ENCODE measurements at places on chromosomes 2 and 18. TPM values are rescaled to one million over a fixed set of nuclear protein-coding genes. Genes with fewer than 3 reads are reported as not detected.

- no peak for DNase-seq
Observed at GRCh38 chr2:219184121-219184520, 6.0 kb downstream of the RETREG2 start.

DNA sequence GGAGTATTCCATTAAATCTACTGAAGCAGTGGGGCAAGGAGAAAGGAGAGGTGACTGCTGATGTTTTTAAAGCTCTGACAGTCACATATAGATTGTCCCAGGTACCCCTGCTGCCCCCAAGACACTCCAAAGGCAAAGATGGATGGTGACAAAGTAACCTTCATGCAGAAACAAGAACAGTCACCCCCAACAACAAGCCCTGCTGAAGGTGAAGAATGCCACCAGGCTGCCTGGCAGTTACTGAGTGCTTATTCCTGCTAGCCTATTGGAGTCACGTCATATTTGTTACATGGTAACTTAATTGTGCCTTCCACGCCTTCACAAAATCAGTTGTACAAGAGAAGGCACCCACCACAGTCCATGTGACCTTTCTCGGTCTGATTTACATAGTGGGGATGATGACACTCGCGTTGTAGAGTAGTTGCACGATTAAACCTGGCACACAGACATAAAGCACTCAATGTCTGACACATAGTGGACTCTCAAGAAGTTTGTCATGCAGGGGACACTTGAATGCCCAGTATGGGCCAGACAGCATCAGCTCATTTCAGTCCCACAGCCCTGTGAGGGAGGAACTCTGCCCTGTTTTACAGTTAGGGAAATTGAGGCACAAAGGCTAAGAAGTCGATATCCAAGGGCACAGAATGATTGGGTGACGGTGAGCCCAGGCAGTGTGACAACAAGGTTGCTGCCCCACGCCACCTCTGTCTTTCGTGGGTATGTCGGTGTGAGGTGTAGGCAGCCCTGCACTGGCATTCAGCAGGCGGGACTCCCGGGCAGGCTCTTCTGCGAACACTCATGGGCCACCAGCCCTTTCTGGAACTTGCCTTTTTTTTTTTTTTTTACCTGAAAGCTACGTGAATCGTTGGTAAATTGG lies 62.7 kb downstream of the ZCCHC2 start:
- DNase-seq = no peak

GRCh38 chr2:177817300-177817699 lies 255.3 kb downstream of the PDE11A start:
- no peak for DNase-seq

Gene NYAP2
- not detected for total RNA-seq

DNA sequence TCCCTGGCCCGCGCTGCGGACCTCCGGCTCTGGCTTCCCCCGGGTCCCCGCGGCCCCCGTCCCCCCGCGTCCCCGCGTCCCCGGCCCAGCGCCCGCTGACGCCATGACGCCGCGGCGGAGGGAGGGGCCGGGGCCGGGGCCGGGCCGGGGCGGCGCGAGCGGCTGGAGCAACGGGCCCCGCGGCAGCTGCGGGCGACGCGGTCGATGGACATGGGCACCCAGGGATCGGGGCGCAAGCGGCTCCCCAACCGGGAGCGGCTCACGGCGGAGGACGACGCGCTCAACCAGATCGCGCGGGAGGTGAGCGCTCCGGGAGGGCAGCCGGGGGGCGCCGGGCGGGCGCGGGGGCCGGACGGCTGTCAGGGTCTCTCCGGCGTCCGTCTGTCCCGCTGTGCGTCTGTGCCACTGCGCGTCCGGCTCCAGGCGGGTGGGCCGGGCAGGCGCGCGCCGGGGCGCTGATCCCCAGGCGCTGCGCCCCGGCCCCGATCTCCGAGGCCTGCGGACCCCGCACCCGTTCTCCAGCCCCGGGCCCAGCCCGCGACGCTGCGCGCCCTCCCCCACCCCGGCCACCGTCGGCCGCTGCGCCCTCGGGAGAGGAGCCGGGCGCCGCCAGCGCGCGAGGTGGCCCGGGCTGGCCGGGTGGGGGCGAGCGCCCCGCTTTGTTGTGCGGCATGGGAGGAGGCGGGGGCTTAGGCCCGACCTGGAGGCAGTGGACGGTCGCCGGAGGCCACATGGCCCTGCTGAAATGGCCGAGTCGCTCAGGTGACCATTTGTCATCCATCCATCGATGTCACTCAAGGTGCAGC lies at the start of gene LRRFIP1:
LRRFIP1 (plus strand) TSS at position 147 of the 806 bp plus-strand sequence; CDS start at position 205, 58 bp downstream.
- DNase-seq = peak; percentile 40

DNA sequence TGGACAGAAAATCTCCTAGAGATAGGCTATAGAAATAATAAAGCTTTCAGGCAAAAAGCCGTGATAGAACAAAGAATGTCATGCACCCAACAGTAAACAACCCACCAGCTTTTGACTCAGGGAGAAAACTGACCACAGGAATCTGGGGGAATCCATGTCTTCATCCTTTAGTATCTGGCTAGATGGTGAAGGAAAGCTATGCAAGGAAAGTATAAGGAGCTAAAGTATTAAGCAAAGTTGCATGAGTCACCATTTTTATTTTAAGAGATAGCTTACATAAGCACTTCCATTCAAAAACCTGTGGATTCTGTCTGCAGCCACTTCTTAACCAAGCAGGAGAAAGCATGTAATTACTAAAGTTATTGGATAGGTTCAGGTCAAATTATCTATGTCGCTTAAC lies 363.8 kb downstream of the LRP1B start:
- no peak for DNase-seq

Gene DCDC2C
- total RNA-seq = not detected

Measured in H9 (cell line).